ENCODE measurements at places on chromosomes 2 and 18.
A peak's percentile ranks its signal among the peaks of the same experiment; 100 is the strongest.

- DNase-seq, result no peak
These were observed 420.9 kb upstream of the KCNH7 start for GRCh38 chr2:163259489-163259888.

DNA sequence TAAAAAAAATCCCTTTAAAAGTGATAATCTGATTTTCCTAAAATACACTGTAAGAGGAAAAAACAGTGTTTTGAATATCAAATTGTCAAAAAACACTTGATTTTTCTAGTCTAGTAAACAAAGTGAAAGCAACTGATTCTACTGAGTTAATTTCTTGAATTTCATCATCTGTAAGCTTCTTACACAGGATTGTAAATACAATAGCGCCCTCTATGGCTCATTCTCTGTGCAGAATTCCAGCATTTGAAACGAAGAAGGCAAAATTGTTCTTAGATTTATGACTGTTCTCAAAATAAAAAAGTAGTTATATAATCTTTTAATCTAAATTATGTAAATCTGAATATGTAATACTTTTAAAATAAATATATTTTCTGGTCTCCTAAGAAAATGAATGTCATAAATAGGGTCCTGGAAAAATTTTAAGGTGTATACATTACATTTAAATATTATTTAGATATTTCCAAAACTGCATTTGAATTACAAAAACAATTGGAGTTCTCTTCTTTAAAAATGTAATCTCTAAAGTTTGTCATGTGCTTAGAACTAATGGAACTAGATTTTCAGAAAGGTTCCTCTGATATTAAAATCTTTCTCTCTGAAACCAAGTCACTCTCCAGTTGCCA is 176.9 kb upstream of the MC4R start:
- DNase-seq, result peak; percentile 86

DNA sequence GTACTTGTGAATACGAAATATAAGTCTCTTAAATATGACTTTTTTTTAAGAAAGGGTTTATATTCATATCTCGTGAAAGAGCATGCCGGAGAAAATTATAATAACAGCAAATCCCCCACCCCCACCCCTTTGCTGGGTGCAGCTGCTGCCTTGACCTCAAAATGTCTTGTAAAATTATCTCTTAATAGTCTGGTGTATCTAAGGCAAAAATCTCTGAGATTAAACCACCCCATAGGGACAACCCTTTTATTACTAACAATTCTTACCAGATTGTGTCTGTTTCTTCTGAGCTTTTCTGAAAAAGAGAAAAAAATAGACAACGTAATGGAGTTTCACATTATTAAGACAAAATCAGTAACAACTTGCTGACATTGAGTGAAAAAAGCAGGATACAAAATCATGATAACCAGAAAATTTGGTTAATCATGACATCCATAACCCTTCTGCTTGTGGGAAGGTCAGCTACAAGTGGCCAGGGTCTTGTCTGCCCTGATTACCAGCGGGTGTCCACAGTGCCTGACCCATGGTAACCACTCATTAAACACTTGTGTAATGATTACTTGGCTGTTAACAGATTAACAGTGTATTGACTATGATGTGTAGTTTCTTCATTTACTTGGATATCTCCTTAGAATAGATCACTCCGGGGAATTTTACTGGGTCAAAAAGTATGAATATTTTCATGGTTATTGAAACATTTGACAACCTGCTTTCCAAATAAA is 1.5 kb downstream of the STRADB start:
- no peak for DNase-seq

DNA sequence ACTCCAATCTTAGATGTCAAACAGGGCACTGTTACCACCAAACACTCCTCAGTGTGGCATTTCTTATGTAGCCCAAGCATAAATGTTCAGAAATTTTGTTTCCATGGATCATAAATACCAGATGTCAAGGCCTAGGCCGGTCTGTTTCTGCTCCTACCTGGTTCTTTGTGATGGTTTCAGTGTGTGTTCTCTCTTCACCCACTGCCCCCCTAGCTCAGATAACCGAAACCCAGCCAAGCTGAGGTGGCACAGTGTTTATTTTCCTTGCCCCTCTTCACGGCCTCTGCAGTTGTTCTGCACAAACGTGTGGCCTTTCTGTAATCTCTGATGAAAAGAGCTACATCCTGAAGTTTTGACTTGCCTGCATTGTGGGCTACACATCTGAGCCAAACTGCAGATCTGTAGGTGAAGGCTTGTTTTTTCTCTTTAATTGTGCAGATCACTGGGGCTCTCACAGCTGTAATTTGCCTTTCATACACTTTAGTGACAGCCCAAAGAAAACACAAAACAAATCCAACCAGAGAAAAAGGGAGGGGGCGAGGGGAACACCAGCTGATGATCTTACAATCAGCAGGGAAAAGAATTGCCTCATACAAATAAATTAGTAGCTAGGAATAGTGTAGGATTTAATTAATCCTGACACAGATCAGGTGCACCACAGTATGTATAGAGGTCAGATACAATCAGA is 99.1 kb downstream of the NRP2 start:
- DNase-seq, result no peak

DNA sequence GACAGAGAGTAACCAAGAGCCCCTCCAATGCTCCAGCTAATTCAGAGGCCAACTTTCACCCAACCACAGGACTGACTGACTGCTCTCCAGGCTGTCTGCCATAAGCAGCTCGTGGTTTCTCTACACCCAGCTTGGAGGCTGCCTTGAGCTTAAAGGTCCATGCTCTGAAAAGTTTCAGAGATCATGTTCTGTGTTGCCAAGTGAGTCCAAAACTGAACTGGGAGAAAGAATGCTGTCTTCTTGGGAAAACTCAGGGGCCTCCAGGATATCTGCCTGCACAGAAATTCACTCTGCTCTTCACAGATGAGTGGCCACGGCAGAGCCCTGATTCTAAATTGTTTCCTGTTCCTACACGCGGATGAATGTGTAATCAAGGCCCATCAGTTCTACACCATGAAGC is 51.1 kb downstream of the LPIN2 start:
- DNase-seq, result peak; percentile 11

GRCh38 chr2:149729586-149729985 is 142.0 kb upstream of the MMADHC start:
- no peak for DNase-seq

GRCh38 chr2:219399716-219400478 is 12.2 kb upstream of the DNPEP start:
- DNase-seq, result no peak

DNA sequence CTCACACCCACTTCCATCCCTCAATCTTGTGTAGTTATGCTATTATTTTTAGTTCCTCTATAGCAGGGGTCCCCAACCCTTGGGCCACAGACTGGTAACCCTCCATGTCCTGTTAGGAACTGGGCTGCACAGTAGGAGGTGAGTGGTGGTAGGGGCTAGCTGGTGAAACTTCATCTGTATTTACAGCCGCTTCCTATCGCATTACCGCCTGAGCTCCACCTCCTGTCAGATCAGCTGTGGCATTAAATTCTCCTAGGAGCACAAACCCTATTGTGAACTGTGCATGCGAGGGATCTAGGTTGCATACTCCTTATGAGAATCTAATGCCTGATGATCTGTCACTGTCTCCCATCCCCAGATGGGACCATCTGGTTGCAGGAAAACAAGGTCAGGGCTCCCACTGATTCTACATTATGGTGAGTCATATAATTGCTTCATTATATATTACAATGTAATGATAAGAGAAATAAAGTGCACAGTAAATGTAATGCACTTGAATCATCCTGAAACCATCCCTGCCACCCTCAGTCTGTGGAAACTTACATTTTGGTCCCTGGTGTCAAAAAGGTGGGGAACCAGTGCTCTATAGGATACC is 1.6 kb upstream of the RAB11FIP5 start:
- DNase-seq, result no peak

- DNase-seq, result no peak
These were observed 1049.0 kb downstream of the TSN start for GRCh38 chr2:122804494-122804893.

- DNase-seq, result no peak
These were observed 30.1 kb upstream of the ITGA6 start for GRCh38 chr2:172397148-172397834.

DNA sequence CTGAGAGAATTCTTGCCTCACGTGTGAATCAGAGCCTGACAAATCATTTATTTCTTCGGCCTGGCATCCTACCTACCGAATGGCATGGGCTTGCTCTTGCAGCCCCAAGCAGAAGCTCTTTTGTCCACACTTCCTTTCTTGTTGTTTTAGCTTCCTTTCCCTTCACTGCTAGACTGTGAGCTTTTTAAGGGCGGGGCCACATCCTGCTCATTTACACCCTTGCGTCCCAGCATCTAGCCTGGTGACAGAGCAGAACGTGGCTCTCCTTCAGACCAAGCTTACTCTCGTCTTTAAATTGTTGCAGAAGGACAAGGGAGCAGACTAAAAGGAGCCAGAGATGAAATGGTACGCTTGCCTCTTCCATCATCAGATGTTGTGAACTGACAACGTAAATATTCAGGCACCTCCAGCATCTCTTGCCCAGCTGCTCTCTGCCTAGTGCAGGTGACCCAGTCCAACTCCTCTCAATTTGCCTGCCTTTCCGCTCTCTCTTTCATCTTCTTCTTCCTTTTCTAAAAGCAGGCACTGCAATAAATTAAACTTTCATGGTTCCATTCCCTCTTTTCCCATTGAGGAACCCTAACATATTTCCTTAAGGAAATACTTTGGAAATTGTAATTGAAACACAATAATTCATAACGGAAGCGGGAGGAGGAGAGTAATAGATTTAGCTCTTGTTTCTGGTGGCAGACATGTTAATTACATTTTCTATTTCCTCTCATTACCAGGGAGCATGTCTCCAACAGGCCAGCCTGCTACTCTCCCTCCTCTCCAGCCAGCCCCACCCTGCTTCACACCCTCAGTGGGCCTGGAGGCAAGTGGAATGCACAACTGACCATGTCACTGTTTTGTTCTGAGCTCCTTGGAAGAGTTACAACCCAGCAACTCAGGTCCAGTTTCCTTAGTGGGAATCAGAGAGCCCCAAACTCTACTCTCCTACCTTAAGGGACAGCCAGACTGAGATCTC is 228.1 kb upstream of the TRIB2 start:
- DNase-seq, result no peak

DNA sequence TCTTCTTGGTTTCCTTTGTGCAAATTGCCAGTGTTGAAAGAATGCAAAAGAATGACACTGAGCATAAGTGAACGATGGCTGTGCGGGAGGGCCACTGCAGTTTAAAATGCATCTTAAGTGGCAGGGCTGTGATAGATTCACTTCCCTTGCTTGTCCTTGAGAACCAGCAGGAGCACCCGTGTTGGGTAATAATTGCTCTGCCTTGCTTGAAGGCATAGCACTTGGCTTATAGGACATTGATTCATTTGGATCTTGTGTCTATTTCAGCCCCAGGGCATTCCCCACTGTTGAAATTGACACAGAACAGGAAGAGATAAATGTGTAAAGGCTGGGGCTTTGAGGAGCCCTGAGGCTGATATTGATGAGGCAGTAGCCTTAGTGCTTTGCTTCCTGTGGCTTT is 1003.7 kb upstream of the GYPC start:
- DNase-seq, result no peak

GRCh38 chr2:110219496-110220189 is 7.3 kb upstream of the MTLN start:
- DNase-seq, result no peak

GRCh38 chr2:10370390-10370789 is 67.7 kb downstream of the HPCAL1 start:
- DNase-seq, result no peak

- no peak for DNase-seq
These were observed 52.9 kb downstream of the CRACDL start for GRCh38 chr2:98882971-98883779.

DNA sequence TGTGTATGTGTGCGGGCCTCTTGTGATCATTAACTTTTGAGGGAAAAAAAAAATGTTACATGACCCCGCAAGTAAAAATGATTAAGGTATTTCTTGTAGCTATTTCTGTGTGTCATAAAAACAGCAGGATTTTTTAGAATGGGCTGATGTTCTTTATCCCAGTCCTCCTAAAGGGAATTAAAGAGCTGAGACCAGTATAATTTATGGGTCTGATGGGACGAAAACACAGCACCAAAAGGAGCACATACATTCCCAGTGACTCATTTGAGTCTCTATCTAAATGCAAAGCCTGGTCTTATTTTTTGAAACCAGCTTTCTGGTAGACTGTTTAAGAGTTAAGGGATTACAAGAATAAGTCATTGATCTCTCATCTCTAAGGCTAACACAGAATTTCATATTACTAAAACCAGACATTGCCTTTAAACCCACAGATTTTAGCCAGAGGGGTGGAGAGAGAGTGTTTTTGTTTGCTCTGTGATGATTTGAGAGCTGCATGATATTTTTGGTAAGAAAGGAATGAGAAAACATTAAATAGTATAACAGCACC is 342.3 kb upstream of the EPHA4 start:
- DNase-seq, result no peak

DNA sequence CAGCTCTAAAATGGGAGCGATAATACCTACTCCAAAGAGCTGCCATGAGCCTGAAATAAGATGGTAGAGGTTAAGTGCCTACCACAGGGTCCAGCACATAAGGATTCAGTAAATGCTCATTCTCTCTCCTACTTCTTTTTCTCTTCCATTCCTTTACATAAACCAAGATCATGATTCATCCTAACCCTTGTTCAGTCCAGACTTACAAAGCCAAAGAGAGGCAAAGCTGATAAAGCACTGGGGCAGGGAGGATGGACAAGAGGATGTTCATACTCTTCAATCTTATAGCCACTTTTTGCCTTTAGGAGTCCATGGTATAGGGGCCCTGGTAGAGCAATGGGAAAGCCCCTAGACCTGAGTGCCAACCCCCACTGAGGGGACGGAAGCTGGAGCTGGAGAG is 75.6 kb upstream of the PKDCC start:
- no peak for DNase-seq

GRCh38 chr2:37720533-37721200 is 49.2 kb upstream of the CDC42EP3 start:
- DNase-seq, result no peak

- DNase-seq, result peak; percentile 93
These were observed 935 bp upstream of the RAMP1 start for GRCh38 chr2:237858294-237859081.

DNA sequence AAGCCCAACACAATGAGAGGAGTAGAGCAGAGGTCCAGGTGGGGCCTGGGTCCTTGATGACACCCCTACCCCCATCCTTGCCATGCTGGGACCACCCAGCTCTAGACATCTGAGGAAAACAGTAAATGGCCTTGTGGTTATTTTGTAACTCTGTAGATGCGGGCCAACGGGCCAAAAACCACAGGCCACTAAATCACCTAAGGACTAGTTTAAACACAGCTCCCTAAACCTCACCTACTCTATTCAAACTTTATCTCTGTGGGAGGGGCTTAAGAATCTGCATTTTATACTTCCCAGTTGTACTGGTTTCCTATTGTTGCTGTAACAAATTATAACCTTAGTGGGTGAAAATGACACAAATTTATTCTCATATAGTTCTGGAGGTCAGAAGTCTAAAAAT is 19.0 kb upstream of the SERTAD2 start:
- DNase-seq, result no peak

DNA sequence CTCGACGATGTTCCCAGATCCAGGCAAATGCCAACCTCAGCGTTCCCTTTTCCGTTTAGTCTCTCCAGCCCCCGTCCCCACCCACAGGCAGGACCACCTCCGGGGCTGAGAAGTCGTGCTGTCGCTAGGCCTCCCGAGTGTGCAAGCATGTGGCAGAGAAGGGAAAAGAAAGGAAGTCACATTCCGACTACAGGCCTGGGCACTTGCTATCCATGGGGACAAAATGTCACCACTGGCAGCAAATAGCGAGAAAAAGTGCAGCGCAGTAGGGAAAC is 420 bp downstream of the PIGN start:
- peak; percentile 47 for DNase-seq

Data from brain (organoid and tissue), 16 donors.